ENCODE measurements at places on chromosomes 5 and 9.

DNA sequence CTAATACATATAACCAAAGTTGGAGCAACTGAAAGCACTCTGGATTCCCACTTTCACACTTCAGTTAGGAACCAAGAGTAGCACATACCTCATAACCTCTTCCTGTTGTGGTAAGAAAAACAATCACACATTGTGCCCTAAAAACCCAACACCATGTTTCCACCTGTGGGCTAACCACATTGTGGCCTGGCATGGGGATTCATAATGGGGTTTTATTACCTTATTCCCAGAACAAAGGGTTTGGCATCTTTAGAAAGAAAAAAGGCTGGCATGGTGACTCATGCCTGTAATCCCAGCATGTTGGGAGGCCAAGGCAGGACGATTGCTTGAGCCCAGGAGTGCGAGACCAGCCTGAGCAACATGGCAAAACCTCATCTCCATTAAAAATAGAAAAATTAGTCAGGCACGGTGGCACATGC, 60.6 kb downstream of the HSD17B3 start:
- DNase-seq: no peak

- no peak for DNase-seq
Observed at GRCh38 chr9:91815896-91816295, 134.1 kb downstream of the ROR2 start.

- DNase-seq: no peak
Observed at GRCh38 chr5:53403291-53403690, 77.1 kb upstream of the FST start.

- DNase-seq: peak; percentile 63
Observed at GRCh38 chr5:138664276-138664943, 88.8 kb upstream of the CTNNA1 start.

- peak; percentile 35 for DNase-seq
Observed at GRCh38 chr5:159061834-159062474, 37.8 kb downstream of the EBF1 start.

GRCh38 chr5:68744206-68744605, 349.6 kb upstream of the SLC30A5 start:
- DNase-seq: no peak

- no peak for DNase-seq
Observed at GRCh38 chr5:125461641-125462072, 715.2 kb upstream of the ZNF608 start.

GRCh38 chr5:169814522-169814921, 165.8 kb downstream of the INSYN2B start:
- DNase-seq: no peak

GRCh38 chr5:131169810-131170539, 769 bp upstream of the LYRM7 start:
- no peak for DNase-seq

GRCh38 chr5:59746241-59746765, 147.2 kb downstream of the PDE4D start:
- no peak for DNase-seq

DNA sequence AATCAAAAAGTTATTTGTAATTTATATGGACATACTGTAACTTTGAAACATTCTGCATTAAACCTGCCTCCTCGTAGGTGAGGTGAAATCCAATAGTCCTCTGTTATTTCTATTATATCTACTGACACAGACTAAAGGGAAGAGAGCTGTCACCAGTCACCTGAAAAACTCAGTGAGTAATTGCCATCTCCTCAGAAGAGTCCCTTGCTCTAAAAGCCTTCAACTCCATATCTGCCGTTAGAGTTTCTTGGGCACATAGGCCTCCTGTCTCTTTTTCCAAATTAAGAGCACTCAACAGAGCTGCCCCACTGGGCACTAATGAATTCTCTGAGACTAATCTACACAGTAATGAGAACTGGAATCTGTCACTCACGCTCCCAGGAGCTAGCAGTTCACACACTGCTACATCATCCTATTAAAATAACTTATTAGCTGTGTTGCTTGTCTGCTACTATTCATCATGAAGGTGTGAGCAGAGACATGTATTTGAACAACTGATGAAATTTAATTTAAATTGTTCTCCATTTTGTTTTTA, 67.3 kb upstream of the VCAN start:
- peak; percentile 29 for DNase-seq

DNA sequence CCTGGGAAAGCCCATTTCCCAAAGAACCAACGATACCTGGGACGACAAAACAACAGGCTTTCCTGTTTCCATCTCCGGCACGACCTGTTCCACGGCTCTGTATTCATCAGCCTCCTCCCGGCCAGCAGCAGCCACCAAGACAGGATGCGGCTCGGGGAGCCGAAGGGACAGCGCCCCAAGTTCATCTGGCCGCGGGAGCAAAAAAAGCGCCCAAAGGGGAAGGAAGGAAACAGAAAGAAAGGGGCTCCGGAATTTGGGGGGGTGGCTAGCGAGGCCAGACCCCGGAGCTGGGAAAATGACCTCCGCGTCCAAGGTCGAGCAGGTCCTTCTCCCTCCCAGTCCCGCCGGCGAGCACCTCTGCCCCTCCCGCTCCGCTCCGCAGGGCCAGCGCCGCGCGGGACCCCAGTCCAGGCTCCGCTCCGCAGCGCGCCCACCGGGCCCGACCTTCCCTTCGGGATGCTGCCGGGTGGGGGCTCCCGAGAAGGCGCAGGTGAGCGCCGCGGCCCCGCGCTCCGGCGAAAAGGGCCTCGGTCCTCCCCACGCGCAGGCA, 608 bp downstream of the ELOVL7 start:
- DNase-seq: peak; percentile 13

- DNase-seq: peak; percentile 19
Observed at GRCh38 chr5:11584017-11584416, 320.2 kb downstream of the CTNND2 start.

DNA sequence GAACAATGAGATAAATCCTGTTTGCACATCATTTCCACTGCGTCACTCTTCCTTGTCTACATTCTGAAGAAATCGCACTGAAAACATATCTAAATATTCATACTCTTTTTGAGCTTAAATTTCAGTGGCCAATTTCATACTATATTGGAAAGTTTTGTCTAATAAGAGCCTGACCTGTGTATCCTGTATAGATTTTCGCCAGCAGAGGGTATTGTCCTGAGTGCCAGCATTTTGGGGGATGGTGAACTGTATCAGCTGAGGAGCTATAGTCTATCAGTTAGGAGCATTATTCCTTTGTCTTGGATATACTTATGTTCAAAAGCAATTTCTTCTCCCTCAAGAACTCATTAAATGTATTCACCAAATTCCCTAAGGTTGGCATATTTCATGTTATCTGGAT, 102.3 kb downstream of the SEMA6A start:
- DNase-seq: no peak

DNA sequence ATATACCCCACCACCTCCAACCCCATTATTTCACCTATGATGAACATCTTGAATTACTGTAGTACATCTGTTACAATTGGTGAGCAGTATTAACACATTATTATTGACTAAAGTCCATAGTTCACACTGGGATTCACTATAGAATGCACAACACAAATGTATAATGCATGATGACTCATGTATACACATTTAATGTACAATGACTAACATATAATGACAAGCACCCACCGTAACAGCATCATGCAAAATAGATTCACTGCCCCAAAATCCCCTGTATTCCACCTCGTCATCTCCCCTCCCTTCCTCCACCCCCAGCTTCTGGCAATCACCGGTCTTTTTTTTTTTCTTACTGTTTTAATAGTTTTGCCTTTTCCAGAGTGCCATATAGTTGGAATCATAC, 47.1 kb upstream of the NEK6 start:
- DNase-seq: no peak

DNA sequence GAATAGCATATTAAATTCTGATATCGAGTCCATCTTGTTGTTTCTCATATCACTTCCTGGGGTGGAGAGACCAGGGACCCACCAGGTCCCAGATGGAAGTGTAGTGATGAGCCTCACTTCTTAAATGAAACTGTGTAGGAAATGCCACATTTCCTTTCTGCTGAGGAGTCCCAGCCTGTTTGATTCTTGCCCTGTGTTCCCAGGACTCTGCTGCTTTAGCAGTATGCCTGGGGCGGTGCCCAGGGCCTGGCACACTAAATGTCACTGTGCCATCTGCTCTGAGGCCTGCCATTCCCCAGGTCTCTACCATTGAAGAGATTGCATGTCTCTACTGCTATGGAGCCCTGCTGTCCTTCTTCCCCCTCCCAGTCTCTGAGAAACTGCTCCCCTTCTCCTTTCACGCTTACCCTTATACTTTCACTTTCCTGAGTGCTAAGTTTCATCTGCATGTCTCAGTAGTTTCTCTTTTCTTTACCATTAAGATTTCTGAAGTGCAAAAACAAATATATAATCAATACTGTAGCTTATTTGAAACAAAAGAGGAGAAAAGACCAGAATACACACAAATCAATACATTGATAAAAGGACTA, 260.4 kb downstream of the GABRB2 start:
- DNase-seq: no peak

DNA sequence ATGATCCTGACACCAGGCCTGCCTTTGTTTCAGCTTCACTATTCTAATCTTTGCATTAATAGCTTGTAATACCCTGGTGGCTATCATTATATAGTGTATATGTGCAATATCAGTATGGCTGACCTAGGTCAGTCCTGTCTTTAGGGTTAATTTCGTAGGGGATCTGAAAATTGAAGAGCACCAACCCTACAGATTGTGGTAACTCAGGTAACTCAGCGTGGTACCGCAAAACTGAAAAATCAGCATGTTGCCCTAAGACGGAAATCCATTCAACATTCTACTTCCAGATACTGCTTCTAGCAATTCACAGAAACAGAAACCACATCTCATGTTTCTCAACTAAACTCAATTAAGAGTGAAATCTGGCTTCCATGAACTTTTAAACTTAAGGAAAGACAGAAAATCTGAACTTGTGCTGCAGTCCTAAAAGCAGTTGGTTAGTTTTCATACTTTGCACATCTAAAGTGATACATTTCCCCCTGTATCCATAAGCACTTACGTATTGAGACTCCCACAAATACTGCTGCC, 78.3 kb downstream of the FNIP1 start:
- DNase-seq: no peak

DNA sequence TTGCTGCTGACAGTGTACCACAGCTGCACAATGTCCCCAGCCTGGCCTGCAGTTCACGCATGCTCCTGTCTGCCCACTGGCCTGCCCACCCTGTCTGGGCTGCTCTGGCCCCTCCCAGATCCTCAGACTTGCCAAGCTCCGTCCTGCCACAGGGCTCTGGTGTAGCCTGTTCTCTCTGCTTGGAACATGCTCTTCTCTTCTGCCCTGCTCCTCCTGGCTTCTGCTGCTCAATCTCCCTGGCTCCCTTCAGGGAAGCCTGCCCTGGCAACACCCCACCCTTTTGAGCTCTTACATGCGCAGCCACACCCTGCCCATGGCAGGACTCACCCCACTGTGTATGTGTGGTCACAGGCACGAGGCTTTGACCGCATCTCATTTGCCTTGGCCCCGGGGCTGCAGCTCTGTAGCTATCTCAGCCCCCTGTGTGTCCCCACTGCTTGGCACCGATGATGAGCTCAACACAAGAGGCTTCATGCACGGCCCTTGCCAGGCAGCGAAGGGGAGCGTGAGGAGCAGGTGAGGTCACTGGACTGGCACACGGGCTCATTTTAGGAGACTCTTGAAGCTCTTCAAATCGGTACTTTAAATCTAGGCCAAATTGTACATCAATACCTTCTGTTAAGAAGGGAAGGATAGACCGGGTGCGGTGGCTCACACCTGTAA, 20.4 kb upstream of the BRD3 start:
- DNase-seq: no peak

GRCh38 chr5:25618821-25619220, 974.0 kb upstream of the CDH10 start:
- DNase-seq: no peak

All from mesendoderm (in vitro differentiated cells).